ENCODE measurements at places on chromosomes 7 and 10.

DNA sequence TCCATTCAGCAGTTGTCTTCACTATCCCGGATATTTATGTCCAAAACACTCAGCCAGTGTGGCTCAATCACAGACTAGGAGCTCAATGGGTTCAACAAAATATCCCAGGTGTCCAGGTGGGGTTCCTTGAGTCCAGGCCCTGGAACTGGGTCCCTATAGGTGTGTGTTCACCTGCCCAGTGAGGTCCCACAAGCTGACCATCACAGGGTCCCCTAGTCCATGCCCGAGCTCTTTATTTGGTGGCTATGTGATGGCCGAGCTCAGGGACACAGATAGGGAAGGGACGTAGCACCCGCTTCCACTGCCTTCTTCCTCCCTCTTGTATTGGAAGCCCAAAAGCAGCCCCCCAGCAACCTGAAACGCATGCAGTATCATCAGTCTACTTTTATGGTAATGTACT, 78.9 kb upstream of the DDC start:
- DNase-seq = no peak

DNA sequence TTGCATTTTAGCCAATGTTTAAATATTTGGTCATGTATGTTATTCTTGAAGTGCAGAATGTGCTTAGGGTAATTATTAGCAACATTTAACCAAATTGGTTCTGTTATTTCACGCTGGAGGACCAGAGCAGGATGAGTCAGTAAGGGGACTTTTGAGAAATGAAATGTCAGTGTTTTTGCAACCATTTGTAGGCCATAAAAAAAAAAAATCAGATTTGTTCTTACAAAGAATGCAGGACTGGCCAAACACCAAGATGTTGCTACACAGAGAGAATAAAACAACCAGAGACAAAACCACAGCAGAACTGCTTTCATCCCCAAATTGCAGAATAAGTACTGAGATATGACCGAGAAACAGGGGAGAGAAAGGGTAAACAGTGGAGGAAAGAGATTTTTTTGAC, 62.1 kb downstream of the TPST1 start:
- no peak for DNase-seq

GRCh38 chr7:25029075-25029474, 49.1 kb upstream of the OSBPL3 start:
- DNase-seq = no peak

GRCh38 chr7:121411597-121411979, 15.5 kb upstream of the FAM3C start:
- no peak for DNase-seq

- peak; percentile 44 for DNase-seq
Measured at GRCh38 chr10:71696628-71697326, 22.8 kb downstream of the C10orf105 start.

DNA sequence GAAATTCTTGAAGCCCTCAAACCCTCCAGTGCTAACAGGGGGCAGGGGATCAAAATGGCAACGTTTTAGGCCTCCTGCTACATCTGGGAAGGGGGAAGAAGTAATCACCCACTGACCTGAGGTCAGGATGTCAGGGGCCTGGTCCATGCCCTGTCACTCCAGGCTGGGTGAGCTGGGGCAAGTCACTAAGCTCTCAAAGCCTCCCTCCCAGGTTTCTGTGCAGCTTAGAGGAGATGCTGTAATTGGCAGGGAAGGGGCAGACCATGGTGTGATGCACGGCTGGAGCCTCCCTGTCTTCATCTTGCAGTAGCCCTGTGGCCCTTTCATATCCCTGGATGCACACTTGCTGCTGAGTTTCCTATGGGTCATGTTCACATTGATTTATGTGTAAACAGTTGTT, 27.2 kb downstream of the LEP start:
- DNase-seq = no peak

DNA sequence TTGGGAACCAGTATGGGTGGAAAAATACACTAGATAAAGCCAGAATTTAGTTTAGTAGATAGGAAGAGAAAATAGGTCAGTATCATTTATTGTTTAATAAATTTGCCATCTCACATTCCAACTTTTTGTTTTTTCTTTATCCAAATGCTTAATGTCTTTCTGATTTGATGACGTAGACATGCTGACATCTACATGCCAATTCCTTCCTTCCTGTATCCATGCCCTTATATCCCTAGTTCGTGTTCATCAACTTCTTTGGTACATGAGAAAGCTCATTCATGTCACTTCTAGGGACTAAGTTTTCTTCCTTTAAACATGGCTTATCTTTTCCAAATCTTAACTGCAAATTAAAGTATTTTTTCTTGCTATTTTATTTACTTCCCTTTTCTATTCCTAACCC, 30.5 kb upstream of the ING3 start:
- no peak for DNase-seq

Data from activated T-cell treated with anti-CD3 and anti-CD28 coated beads for 24 hours (primary cell).